Naive thymus-derived CD4-positive, alpha-beta T cell (primary cell): ENCODE measurements at places on chromosomes 16 and 17.

DNA sequence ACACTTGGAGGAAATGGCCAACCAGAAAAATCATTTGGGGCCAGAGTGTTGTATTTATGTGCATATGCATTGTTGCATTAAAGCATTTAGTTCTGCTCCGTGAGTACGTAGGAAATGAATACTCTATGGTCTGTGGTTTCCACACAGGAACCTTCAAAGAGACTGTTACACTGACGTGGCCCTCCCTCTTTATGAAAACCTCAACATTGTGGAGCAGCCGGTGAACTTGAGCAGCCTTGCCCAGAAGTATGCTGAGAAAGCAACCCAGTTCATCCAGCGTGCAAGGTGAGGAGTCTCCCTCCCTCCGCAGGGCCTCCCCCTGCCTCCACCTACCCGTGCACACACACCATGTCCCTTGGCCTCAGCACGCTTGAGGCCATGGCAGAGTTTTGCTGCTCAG is 65.2 kb downstream of the ARSG start:
- DNase-seq, result peak; percentile 86

- DNase-seq, result no peak
Observed at GRCh38 chr16:83843657-83844056, 35.9 kb downstream of the HSBP1 start.

DNA sequence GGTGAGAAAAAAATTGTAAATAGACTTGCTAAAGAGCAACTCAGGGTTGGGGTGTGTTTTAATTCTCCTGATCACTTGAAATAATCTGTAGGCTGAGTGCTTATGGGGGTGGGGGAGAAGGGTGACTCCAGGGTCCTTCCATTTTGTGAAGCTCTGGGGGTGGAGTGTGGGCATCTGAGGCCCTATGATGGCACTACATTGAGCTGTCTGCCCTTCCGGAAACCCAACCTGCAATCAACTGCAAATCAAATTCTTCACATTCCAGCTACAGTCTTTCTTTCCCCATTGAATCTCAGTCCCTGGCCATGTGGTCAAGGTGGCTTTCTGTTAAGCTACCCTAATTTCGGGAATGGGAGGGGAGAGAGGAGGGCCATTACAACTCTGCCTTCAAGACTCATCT is 6.0 kb upstream of the CDC6 start:
- no peak for DNase-seq

- no peak for DNase-seq
Observed at GRCh38 chr17:2423271-2423670, 22.4 kb upstream of the MNT start.

- DNase-seq, result no peak
Observed at GRCh38 chr17:40311575-40311974, 2.6 kb downstream of the RARA start.

DNA sequence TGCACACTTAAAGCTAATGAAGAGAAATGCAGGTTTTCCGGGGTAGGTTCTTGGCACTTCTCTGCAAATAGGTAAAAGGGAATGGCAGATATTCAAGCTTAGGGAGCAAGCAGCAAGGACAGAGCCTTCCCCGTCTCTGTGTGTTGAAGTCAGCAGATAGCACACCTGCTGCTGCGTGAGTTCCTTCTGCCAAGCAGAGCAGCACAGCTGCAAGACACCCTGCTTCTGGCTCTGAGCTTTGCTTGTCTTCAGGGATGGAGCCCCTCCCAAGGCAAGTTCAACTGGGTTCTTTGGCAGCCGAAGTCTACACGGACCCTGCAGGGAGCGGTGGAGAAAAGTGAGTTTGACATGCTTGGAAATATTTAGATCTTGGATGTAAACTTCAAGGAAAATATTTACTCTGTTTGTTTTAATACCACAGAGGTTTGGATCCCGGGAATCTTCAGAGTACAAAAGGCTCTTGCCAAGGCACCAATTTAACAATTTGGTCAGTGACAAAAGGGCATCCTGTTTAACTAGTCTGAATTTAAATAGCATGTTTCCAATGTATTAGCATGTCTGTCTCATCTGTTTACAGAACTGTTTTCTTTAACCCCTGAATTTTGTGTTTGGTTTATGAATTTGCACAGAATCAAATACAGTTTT is 113.4 kb upstream of the KCNJ16 start:
- DNase-seq, result no peak

GRCh38 chr16:85781695-85782370 is 17.5 kb downstream of the EMC8 start:
- DNase-seq, result no peak

DNA sequence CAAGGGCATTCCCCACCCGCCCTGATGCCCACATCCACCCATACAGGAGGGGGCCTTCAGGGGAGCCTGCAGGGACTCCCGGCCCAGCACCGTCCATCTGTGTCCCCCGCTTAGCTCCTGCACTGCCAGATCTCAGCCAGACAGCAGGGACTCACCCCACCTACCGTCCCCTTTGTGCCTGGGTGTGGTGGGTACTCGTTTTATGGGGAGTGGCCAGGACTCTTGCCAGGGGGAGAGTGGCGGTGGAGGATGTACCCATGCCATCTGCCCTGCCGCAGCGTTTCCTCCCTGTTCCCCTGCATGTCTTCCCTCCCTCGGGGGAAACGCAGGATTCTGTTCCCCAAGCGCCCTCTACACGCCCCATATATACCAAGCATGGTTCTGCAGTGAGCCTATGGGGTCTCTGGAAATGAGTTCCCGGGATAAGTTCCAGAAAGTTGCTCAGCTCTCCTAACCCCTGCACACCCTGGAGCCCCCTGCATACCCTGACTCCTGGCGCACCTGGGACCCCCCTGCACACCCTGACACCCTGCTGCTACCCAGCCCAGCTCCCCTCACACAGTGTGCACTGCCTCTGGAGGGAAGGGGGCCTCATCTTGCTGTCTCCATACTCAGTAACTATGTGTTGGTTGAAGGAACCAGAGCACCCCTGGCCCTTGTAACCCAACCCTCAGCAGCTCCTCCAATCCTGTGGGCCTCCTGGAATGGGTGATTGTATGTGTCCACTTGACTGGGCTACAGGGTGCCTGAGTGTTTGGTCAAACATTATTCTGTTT is 4.2 kb upstream of the MAFG start:
- DNase-seq, result no peak

- no peak for DNase-seq
Observed at GRCh38 chr17:30238387-30239088, 3.0 kb upstream of the SLC6A4 start.

- no peak for DNase-seq
Observed at GRCh38 chr16:20871258-20871657, 28.9 kb downstream of the DCUN1D3 start.

GRCh38 chr17:20187049-20187448 is 177.9 kb downstream of the SPECC1 start:
- no peak for DNase-seq

GRCh38 chr17:65198653-65199382 is 61.6 kb downstream of the RGS9 start:
- DNase-seq, result no peak

GRCh38 chr17:80786887-80787286 is 204.8 kb upstream of the CHMP6 start:
- DNase-seq, result no peak

DNA sequence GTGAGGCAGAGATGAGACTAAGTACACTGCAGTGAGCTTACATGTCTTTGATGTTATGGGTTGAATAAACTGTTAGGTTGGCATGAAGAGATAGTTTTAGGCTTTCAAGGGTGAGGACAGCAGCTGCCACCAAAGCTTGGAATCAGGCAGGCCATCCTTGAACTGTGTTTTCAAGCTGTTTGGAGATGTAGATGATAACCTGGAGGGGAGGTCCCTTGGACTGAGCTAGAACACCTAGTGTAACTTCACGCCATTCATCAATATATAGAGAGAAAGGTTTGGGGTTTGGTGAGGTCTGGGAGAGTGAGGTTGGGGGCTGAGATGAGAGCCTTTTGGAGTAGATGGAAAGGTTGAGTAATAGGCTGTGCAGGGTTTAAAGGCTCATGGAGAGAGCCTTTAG is 2447.0 kb downstream of the TP53TG3F start:
- no peak for DNase-seq

DNA sequence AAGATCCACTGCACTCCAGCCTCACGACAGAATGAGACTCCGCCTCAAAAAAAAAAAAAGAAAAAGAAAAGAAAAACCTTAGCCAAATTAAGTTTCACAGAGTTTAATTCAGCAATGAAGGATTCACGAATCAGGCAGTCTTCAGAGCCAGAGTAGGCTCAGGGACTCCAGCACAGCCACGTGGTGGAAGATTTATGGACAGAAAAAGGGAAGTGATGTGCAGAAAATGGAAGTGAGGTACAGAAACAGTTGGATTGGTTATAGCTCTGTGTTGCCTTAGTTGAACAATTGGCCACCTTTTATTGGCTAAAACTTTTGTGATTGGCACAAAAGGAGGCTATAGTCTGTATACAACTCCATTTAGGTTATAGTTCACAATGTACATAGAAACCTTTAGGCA is 256.6 kb downstream of the HS3ST3B1 start:
- DNase-seq, result no peak

DNA sequence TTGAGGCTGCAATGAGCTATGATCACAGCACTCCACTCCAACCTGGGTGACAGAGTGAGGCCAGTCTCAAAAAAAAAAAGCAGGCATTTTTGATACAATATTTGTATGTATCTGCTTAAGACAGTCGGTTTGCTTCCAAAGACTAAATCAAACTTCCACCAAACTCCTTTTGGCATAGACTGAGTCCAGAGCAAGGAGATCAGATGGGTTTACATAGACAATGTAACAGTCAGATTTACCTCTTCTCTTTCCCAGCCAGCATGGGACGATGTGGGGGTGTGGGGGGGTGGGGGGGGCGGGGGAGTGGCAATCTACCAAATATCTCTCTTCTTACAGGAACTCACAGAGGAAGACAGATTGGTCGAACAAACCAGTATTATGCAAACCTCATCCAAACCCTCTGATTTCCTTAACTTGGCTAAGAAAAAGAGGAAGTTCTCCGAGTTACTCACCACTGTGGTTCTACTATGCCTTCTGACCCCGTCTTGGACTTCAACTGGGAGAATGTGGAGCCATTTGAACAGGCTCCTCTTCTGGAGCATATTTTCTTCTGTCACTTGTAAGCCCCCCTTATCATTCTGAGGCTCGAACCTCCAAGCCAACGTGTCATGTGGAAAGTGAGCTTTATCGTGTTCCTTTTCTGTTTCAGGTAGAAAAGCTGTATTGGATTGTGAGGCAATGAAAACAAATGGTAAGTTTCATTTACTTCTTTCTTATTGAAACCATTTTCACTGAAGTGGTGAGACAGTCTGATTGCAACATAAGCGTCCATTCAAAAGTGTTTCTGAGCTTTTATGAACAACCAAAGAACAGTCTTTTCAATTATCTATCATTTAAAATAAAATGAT is at the start of gene MILR1:
Gene MILR1, plus strand, starts transcription at position 451 of the 848 bp plus-strand sequence. Its CDS starts 54 bp downstream, at position 505.
- no peak for DNase-seq

DNA sequence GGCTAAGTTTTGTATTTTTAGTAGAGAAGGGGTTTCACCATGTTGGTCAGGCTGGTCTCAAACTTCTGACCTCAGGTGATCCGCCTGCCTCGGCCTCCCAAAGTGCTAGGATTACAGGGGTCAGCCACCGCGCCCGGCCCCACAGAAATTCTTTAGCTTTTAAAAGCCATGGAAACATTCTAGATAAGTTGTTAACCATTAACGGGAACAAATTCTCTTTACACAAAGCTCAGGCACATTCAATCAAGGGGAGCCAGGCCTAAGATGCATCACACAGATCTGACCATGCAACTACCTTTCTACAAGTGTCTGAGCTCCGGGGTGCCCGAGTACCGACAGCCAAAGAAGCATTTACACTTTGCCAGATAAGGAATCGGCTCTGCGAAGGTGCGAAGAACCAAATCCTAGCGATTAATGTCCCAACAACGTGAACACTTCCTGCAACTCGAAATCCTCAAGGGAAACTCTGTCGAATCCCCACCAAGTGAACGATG is 1.0 kb downstream of the EMC8 start:
- DNase-seq, result no peak

GRCh38 chr16:81366316-81366932 is 51.7 kb downstream of the GAN start:
- peak; percentile 61 for DNase-seq

DNA sequence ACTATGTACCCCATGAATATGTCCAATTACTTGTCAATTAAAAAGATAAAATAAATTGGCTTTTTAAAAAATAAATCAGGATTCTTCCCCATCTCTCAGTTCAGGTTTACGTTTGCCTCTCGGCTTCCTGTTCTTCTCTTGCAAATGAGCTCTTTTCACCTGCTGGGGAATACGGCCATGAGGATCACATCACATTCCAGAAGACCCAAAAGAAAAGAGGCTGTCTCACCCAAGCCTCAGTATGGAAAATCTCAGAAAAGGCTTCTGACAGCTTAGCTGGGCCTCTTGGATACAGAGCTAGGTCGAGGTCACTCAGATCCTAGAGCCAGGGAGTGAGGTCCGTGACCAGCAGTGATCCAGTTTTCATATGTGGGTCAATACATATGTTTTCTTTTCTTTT is 171.2 kb upstream of the SDK2 start:
- DNase-seq, result no peak

DNA sequence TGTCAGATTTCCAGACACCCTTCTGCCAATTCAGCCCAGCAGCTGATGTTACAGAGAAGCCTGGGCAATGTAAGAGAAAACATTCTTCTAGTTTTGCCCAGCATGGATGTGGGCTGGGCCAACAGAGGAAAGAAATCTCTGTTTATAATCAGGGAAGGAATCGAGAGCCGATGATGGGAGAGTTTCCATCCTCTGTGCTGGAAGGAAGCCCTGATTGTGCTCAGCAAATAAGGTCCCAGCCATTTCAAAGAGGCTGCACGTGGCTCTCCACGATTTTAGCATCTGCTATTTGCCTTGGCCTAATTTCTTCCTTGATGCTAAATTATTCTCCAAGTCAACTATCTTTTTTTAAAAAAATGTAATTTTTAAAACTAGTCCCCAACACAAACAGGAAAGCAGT is 70.0 kb downstream of the IRX6 start:
- no peak for DNase-seq

GRCh38 chr17:51833045-51833444 is 325.5 kb downstream of the CA10 start:
- no peak for DNase-seq

GRCh38 chr16:85617948-85618347 is 4.8 kb downstream of the GSE1 start:
- no peak for DNase-seq

DNA sequence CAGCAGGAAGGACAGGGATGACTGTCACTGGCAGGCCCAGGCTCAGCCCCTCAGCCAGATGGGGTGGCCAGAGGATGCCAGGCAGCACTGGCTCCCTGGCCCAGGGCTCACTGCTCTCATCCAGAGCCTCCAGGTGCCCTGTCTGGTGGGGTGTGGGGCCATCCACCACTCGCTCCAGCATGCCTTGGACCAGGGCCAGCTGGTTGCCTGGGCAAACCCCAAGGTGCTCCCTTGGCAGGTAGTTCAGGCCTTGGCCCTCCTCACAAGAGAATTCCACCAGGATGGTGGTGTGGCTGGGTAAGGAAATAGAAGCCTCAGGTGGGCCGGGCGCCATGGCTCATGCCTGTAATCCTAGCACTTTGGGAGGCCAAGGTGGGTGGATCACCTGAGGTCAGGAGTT is 29.4 kb downstream of the LGALS9 start:
- DNase-seq, result no peak
